Right lobe of liver (tissue), 6 donors: ENCODE measurements at places on chromosomes 7 and 10. TPM values are rescaled to one million over a fixed set of nuclear protein-coding genes. Genes with fewer than 3 reads are reported as not detected.

Gene CALHM3
- not detected for total RNA-seq

Gene UCMA
- not detected for total RNA-seq

Gene CCM2
- 39.5 TPM for total RNA-seq

Gene GRM3
- not detected for total RNA-seq

Gene CYP51A1
- 40.6 TPM for total RNA-seq

Gene AKR1D1
- 98.4 TPM for total RNA-seq

Gene C7orf33
- not detected for total RNA-seq

Gene BNIP3
- 93.1 TPM for total RNA-seq

Gene UCN3
- total RNA-seq, result not detected

Gene ADAM12
- 1.3 TPM for total RNA-seq

Gene DENND10
- 44.7 TPM for total RNA-seq

Gene BEND7
- 15.2 TPM for total RNA-seq

Gene SORBS1
- total RNA-seq, result 62.7 TPM

Gene DDC
- 75.7 TPM for total RNA-seq

Gene DNAJC12
- 25.6 TPM for total RNA-seq

Gene MMD2
- total RNA-seq, result not detected

Gene ATG9B
- total RNA-seq, result not detected
